Endodermal cell (in vitro differentiated cells): ENCODE measurements at places on chromosomes 5 and 9. TPM values are rescaled to one million over a fixed set of nuclear protein-coding genes. Genes with fewer than 3 reads are reported as not detected.

GRCh38 chr9:70494221-70494620 lies 79.8 kb upstream of the KLF9 start:
- H3K36me3 ChIP-seq = no peaks in the 10 kb centered on the region
- no peak overlapping the region for H3K4me3 ChIP-seq
- no peak overlapping the region for H3K27ac ChIP-seq
- H3K27me3 ChIP-seq = no peaks in the 10 kb centered on the region
- no peak for DNase-seq
- H3K4me1 ChIP-seq = no peaks in the 10 kb centered on the region

DNA sequence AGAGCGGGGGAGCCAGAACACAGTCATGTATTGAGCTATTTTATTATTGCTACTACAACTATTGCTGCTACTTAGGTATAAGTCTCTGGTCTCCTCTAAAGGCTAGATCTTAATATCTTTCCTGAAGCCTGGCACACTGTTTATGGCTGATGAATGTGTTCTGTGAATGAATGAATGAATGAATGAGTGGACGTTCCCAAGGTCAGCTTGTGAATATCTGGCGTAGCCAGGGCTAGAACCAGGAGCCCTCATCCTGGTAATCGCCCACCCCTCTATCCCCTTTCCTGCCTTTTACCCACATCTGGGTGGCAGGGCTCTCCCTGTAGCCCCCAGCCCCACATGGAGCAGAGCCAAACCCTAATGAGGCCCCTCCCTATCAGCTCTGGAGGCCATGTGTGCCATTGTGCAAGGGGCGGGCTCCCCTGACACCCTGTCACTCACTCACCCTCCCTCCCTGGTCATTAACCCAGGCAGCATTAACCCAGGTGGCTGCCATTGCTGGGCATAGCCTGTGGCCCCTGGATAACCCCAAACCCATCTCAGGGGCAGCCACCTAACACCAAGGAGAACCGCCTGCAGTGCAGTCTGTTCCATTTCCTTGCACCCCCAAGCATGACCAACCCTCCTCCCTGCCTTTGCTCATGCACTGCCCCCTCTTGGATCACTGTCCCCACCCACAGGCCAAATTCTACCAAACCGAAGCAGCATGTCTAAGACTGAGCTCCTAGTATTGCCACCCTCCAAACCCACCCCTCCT lies 2.0 kb upstream of the AKNA start:
- H3K36me3 ChIP-seq = no peaks in the 10 kb centered on the region
- H3K4me1 ChIP-seq = peaks cover 19% of the 10 kb centered on the region
- peak; percentile 52 for DNase-seq
- no peak overlapping the region for H3K4me3 ChIP-seq
- no peak overlapping the region for H3K27ac ChIP-seq
- peaks cover 36% of the 10 kb centered on the region for H3K27me3 ChIP-seq

- H3K4me3 ChIP-seq = no peak overlapping the region
- peak overlapping the region; percentile 89 for H3K27ac ChIP-seq
- peak; percentile 77 for DNase-seq
- peaks cover 34% of the 10 kb centered on the region for H3K4me1 ChIP-seq
Measured at GRCh38 chr9:131678499-131679111, 61.3 kb downstream of the RAPGEF1 start.

The FOXI1 gene
- total RNA-seq = 3.5 and 4.7 TPM in 2 replicates

- H3K27ac ChIP-seq = no peak overlapping the region
- H3K27me3 ChIP-seq = no peaks in the 10 kb centered on the region
- H3K4me3 ChIP-seq = no peak overlapping the region
- no peak for DNase-seq
Measured at GRCh38 chr9:137685035-137685740, 66.4 kb downstream of the EHMT1 start.

DNA sequence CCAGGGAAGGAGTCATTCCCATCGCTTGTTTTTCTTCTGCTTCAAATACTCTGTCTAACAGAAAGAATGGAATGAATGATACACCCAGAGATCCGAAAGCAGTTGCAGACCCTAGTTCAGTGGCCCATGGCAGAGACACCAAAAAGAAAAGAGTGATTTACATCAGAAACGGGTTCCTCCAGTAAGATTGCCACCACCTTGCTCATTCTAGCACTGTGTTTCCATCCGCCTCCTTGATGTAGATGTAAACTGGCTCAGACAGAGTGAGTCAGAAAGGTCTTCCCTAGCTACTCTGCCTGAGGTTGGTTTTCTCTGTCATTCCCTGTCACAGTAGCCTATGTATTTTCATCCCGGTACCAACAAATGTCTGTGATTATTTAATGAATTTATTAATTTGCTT lies 15.9 kb upstream of the CLINT1 start:
- no peaks in the 10 kb centered on the region for H3K27me3 ChIP-seq
- DNase-seq = no peak
- H3K4me1 ChIP-seq = no peaks in the 10 kb centered on the region

DNA sequence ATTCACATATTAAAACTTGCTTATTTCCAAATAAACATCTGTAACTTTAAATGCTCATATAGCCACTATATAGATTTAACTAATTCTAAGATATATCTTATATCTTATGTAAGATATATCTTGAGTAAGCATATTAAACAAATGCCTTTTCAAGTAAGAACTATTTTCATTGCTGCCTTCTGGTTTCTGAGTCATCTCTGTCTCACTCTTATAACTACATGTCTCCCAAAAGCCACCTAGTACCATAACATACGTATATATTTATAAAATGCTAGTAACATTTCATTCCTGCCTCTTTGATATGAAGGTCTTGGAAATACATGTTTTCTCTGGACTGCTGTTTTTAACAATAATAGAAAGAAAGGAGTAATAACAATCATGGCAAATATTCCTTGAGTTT lies 429.5 kb downstream of the DTWD2 start:
- DNase-seq = no peak
- no peaks in the 10 kb centered on the region for H3K36me3 ChIP-seq
- H3K27me3 ChIP-seq = no peaks in the 10 kb centered on the region
- no peak overlapping the region for H3K4me3 ChIP-seq
- H3K27ac ChIP-seq = no peak overlapping the region

The CARTPT gene
- not detected in 3 replicates for total RNA-seq

DNA sequence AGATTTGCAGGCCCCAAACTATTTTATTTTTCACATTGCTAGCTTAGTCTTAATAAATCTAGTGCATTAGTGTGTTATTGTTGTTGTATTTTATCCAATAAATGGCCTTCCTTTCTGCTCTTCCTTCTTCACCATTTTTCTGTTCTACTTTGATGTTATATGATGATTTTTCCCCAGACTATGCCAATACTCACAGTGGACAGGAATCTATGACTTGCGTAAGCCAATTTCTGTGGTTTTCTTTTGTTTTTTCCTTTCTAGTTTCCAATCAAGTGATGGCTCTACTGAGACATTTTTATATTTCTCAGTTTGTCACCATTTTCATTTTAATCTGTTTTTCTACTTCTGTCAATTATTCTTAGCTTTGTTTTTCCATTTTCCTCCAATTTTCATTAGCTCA lies 106.8 kb upstream of the FBXL7 start:
- no peak for DNase-seq
- no peaks in the 10 kb centered on the region for H3K36me3 ChIP-seq
- H3K27me3 ChIP-seq = no peaks in the 10 kb centered on the region

DNA sequence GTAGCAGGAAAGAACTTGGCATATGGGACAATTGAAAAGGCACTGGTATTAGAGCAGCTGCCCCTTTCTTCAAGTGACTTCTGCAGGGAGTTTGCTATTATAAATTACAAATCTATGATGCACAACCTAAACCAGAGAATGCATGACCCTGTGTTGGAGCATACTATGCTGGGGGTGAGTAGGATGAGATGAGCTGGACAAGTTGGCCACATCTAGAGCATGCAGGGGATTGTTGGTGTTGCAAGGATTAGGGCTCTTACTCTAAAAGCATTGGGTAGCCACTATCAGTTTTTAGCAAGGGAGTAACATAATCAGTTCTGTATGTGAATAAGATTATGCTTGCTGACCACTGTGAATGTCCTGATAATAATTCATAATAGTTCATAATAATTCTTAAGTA lies 186.7 kb downstream of the KIAA0825 start:
- no peaks in the 10 kb centered on the region for H3K36me3 ChIP-seq
- H3K27me3 ChIP-seq = no peaks in the 10 kb centered on the region
- H3K27ac ChIP-seq = no peak overlapping the region
- no peak overlapping the region for H3K4me3 ChIP-seq

The GRPEL2 gene
- total RNA-seq = 26.9 to 31.6 TPM (median 31.2 TPM) in 3 replicates

The NR5A1 gene
- total RNA-seq = not detected in 3 replicates

The TIGD6 gene
- 3.5 to 3.9 TPM (median 3.8 TPM) in 3 replicates for total RNA-seq

- no peaks in the 10 kb centered on the region for H3K4me1 ChIP-seq
- H3K36me3 ChIP-seq = no peaks in the 10 kb centered on the region
Measured at GRCh38 chr5:151293624-151294023, 9.9 kb downstream of the SLC36A3 start.

DNA sequence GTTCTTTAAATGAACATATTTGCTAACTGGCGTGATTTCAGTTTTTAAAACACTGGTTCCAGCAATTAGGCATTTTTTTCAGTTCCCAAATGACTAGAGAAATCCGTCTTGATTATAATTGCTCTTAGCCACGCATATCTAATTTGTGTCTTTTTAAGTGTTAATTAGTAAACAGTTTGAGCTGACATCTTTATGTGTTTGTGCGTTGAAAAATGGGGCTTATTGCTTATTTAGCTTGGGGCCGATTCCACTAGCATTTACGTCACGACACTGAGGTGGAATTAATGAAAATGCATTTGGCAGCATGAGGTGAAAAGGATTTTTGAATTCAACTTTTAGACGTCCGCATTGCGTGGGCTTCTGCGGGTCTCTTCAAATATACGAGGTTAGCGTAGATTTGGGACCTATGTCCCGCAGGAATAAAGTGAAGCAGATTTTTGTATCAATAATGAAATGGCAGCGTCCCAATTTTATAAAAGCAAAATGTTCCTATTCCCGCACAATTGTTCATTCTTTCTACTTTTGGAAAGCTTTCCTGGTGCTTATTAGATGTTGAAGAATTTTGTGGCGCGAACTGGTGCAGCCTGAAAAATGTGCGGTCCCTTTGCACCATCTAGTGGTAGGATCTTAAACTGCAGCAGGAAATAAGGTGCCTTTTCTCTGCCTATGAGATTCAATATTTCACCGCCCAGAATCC lies 122.7 kb upstream of the LMX1B start:
- H3K4me3 ChIP-seq = no peak overlapping the region
- no peaks in the 10 kb centered on the region for H3K4me1 ChIP-seq
- H3K27ac ChIP-seq = no peak overlapping the region
- peak; percentile 72 for DNase-seq
- H3K27me3 ChIP-seq = no peaks in the 10 kb centered on the region
- no peaks in the 10 kb centered on the region for H3K36me3 ChIP-seq
